ENCODE measurements at places on chromosomes 6 and 20.

DNA sequence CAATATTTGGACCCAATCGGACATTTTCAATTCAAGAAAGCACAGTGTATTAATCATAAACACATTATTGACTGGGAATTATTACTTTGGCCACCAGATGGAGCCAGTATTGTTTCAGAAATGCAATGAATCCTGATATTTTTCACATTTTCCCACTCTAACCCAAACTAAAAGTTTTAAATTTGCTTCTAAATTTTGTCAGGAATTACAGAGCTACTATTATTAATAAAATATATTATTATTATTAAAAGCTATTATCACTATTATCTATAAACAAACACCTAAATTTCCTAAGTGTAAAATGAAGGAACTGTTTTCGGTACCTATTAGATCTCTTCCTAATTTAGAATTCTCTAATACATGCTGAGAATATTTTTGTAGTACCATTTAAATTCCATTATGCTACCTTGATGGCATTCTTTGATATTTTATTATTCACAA lies 245.3 kb downstream of the OGFRL1 start:
- DNase-seq, result no peak

GRCh38 chr6:145028144-145028818 lies 707.0 kb downstream of the EPM2A start:
- DNase-seq, result no peak

GRCh38 chr6:129623008-129623732 lies 86.8 kb downstream of the ARHGAP18 start:
- DNase-seq, result no peak

DNA sequence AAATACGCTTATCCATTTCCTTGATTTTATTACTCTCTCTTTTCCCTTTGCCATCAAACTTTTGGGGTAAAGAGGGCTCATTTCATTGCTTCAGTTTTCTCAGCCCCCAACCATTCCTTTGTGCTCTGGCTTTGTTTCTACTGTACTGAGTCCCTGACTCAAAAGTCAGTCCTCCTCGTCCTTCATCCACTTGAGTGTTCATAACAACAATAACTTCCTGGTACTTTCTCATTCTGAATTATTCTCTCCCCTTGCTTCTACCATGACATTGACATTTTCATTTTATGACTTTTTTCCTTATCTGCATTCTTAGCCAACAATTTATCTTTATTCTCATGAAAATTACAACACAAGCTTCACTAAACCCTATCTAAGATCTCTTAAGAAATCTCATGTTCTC lies 911 bp downstream of the ENPP3 start:
- no peak for DNase-seq

- no peak for DNase-seq
These were observed 76.2 kb downstream of the LYRM2 start for GRCh38 chr6:89562093-89562973.

- DNase-seq, result no peak
These were observed 112.2 kb downstream of the LRFN2 start for GRCh38 chr6:40474937-40475336.

GRCh38 chr6:152496731-152497130 lies 140.4 kb downstream of the SYNE1 start:
- DNase-seq, result no peak
